ENCODE measurements at places on chromosomes 1 and 21. TPM values are rescaled to one million over a fixed set of nuclear protein-coding genes. Genes with fewer than 3 reads are reported as not detected.

DNA sequence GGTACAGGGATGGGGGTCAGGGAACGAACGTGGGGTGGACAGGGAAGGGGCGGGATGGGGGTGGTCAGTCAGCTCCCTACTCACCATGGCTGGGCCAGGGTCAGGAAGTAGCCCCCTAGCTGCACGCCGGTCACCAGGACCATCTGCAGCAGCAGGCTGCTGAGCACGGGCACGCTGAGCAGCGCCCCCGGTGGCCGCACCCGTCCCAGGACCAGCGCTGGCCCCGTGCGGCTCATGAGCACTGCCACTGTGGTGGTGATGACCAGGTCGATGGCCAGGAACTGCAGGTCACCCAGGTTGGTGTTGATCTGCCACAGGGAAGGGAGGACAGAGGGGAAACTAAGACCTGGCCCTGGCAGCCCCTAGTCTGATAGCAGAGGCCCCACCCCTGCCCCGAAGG is 6.5 kb upstream of the MFAP2 start:
- no peak for DNase-seq

- peak; percentile 79 for DNase-seq
Measured at GRCh38 chr1:236067854-236068454, 3.1 kb upstream of the NID1 start.

DNA sequence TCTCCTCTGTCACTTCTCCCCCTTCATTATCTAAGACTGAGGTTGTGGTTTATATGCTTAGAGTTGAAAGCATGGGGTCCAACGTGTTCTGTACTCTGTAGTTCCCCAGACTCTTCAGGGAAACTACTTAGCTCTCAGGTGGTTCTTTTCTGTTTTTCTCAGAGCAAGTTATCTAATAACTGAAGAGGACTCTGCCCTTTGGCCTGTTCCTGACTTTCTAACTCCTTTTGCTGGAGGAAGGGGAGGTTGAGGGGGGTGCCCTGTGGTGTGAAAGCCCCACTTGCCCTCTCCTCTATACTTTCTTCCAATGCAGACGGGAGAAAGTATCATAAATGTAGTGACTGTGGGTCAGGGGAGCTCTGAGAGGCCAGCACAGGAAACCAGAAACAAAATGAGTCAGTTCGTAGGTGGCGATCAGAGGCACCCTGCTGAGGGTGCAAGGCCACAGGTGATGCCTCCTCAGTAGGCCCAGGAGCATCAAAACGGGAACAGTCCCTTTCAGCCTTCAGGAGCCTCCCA is 5.0 kb downstream of the SLC25A44 start:
- DNase-seq: no peak

GRCh38 chr1:162876751-162877150 is 15.8 kb upstream of the CCDC190 start:
- DNase-seq: no peak

GRCh38 chr1:23601968-23602876 is 42.9 kb upstream of the ID3 start:
- no peak for DNase-seq

- no peak for DNase-seq
Measured at GRCh38 chr1:232014941-232015340, 388.4 kb downstream of the DISC1 start.

DNA sequence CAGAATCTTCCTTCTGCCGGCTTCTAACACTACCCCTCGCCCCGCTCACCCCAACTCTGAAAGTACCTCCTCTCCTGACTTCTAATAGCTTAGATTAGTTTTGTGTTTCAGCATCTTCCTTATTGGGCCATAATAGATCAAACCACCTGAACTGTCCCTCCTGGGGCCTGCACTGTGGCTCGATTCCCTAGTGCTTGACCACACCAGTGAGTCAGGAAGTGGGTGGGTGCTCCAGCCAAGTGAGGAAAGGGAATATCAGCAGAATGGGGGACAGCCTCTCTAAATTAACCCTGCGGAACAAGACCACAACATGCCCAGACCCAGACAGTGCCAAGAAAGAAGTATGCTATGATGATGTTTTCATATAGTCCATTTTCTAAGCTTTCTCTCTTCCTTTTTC is 8.5 kb downstream of the SERTAD4 start:
- no peak for DNase-seq

GRCh38 chr1:23029337-23029736 is 10.1 kb downstream of the KDM1A start:
- no peak for DNase-seq

GRCh38 chr1:203675596-203676347 is 49.1 kb downstream of the ATP2B4 start:
- no peak for DNase-seq

DNA sequence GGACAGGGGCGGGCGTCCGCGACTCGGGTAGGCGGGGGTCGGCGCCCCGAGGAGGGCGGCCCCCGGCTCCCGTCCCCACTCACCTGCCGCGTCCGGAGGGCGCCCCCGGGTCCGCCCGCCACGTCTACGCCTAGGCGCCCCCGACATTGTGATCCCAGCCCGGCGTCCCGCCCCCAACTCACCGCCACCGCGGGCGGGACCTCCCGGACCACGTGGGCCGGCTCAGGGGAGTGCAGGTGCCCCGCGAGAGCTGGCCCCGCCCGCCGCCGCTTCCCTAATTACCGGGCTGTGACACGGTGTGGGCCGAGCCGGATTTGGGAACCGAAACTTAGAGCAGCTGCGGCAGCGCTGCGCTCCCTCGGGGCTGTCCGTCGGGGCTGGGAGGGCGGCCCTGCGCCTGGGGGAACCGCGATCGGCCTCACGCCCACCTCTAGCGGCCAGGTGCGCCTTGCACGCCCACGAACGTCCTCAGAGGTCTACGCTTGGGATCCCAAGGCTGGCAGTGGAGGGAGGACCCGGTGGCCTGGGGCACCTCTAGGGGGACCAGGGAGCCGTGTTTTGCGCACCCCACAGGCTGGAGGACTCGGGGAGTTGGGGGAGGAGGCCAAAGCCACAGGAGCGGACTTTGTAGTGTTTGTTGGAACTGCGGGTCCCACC is 521 bp upstream of the NADK start:
- DNase-seq: no peak

DNA sequence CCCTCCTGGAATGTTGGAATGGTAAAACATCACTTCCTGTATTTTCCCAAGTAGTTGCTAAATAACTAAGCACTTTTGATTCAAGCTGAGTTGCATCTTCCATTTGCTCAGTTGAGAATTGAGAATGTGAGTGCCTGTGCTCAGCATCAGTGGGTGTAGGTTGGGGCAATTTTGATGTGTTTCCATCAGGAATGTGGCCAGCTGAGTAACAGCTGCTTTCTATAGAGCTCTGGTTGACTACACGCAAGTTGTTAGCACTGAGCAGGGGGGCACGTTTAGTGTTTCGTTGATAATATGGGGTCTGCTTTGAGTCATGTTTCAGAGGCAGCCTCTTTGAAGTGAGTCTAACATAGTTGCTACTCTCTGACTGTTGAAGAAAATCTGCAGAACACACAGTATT is 41.5 kb downstream of the LRRC53 start:
- DNase-seq: no peak

DNA sequence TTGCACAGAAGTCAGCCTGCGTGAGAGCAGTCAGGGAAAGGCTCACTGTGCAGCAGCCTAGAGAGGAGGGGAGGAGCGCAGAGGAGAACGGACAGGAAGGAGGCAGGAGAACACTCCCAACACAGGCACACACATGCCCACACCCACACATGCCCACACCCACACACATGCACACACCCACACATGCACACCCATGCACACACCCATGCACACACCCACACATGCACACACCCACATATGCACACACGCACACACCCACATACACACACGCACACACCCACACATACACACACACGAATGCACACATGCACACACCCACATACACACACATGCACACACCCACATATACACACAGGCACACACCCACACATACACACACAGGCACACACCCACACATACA is 7.1 kb downstream of the SUMO3 start:
- DNase-seq: no peak

DNA sequence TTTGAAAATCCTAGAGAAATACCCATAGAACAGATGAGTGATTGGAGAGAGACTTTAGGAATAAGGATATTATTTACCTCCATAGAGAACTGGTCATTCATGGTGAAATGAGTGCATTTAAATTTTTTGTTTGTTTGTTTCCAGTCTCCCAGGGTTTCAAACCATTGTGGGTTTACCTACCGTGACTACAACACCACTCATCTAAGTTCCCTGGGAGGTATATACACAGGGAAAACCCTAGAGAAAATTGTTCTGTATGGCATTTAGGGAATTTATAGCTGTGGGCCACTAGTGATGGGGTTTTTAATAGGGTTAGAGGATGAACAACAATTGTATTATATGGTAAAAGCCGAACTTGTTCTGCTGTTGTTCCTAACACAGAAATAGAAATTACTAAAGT is 109.2 kb downstream of the USP25 start:
- DNase-seq: no peak

- no peak for DNase-seq
Measured at GRCh38 chr1:63466181-63466580, 56.8 kb downstream of the ITGB3BP start.

- no peak for DNase-seq
Measured at GRCh38 chr1:159831412-159832141, 4.9 kb downstream of the SLAMF8 start.

DNA sequence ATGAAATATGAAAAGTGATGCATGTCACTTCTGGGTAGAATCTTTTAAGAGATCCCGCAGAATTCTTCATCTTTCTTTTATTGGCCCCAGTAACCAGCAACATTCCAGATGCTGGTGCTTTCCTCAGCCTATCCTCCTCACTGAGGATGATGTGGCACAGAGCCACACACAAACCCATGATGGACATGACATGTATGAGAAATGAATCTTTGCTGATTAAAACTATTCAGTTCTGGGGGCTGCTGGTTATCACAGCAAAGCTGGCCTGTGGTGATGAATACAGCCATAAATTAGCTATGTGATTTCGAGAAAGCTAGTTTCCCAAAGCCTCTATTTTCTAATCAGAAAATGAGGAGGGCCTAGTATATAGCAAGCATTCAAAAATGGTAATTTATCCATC is 8.3 kb upstream of the ERICH3 start:
- no peak for DNase-seq

DNA sequence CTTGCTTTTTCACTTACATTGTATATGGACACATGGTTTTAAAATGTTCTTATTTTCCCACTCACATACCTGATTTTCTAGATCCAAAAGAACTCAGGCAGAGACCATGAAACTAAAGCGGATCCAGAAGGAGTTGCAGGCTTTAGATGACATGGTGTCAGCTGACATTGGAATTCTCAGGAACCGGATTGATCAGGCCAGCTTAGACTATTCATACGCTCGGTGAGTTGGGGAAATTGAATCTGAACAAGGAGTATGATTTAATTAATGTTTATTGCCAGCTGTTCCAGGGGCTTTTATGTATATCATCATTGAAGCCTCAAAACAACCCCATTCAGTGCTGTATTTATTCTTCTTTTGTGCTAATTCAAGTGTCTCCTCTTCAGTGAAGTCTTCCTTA is 12.7 kb downstream of the GORAB start:
- DNase-seq: no peak

Gene KCNK2
- total RNA-seq: 86.9 TPM

Gene DMBX1
- not detected for total RNA-seq

Gene PKP1
- 0.18 TPM for total RNA-seq

Gene LRRC39
- total RNA-seq: 0.36 TPM

Gene DHRS3
- total RNA-seq: 11.4 TPM

Gene SLC44A5
- total RNA-seq: under 0.01 TPM

Gene MTARC1
- 0.28 TPM for total RNA-seq

Gene OR6N1
- not detected for total RNA-seq

Gene C1QB
- not detected for total RNA-seq

Gene MAD2L2
- 47.5 TPM for total RNA-seq
